Gastrocnemius medialis (tissue), 4 donors: ENCODE measurements at places on chromosomes 12 and 14. TPM values are rescaled to one million over a fixed set of nuclear protein-coding genes. Genes with fewer than 3 reads are reported as not detected.

CCDC175 gene
- not detected for total RNA-seq

BDKRB2 gene
- 0.10 TPM for total RNA-seq

LIN7A gene
- 1.7 TPM for total RNA-seq

ADSS1 gene
- 165 TPM for total RNA-seq

FAM90A1 gene
- total RNA-seq = not detected

PLCZ1 gene
- total RNA-seq = not detected

HDAC7 gene
- 14.0 TPM for total RNA-seq

KRT83 gene
- total RNA-seq = not detected

CLEC9A gene
- not detected for total RNA-seq

NELL2 gene
- not detected for total RNA-seq
